ENCODE measurements at places on chromosomes 16 and 17.

- DNase-seq = no peak
Observed at GRCh38 chr17:76048025-76048605, 21.0 kb upstream of the EVPL start.

- no peak for DNase-seq
Observed at GRCh38 chr17:8345052-8345690, 5.5 kb downstream of the ODF4 start.

DNA sequence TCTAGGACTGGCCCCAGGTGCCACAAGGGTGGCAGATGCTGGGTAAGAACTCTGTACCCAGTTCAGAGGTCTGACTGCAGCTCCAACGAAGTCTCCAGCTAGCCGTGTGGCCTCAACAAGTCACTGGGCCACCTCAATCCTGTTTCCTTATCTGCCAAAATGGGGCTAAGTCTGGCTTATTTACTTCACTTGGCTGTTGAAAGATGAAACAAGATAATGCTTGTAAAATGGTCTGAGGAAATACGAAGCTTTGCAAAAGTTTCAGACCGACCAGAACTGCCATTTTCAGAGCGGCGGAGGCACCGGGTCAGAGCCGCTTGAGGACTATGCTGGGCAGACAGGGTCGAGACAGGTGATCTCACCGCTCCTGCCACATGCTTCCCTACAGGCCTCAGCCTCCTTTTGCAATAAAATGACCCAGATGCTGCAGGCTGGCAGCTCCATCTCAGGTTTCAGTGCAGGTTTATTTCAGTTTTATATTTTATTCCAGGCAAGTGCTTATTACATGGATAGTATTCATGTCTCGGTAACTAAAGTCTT lies 17.2 kb downstream of the MNT start:
- no peak for DNase-seq

DNA sequence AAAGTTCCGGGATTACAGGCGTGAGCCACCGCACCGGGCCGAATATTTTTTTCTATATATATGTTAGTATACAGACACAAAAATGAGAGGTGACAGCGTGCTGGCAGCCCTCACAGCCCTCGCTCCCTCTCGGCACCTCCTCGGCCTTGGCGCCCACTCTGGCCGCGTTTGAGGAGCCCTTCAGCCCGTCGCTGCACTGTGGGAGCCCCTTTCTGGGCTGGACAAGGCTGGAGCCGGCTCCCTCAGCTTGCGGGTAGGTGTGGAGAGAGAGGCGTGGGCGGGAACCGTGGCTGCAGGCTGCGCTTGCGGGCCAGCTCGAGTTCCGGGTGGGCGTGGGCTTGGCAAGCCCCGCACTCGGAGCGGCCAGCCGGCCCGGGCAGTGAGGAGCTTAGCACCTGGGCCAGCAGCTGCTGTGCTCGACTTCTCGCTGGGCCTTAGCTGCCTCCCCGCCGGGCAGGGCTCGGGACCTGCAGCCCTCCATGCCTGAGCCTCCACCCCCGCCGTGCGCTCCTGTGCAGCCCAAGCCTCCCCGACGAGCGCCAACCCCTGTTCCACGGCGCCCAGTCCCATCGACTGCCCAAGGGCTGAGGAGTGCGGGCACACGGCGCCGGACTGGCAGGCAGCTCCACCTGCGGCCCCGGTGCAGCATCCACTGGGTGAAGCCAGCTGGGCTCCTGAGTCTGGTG lies 1.9 kb upstream of the DPEP3 start:
- DNase-seq = no peak

- no peak for DNase-seq
Observed at GRCh38 chr17:6948562-6948961, 47.3 kb upstream of the ALOX12 start.

DNA sequence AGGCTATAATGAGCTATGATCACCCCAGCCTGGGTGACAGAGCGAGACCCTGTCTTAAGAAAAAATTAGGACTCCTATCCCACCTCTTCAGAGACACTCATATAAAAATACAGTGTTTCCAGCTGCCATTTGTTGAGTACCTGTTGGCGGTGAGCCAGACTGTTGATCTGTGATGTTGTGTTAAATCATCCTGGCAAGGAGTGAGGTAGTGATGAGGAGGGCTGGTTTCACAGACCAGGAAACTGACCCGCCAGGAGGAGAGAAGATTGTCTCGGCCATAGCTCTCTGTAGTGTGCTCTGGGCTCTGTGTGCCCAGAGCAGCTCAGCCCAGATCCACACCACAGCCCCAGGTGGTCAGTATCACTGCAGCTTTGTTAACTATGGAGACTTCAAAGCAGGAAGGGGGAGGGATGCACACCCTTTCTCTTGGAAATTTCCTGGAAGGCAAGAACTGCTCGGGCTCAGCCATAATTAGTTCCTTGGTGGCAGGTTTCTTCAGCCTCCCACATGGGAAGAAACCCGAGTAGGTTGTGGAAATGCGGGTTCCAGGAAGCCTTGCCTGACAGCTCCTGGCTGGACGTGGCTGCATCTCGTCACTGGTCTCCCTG lies 343.0 kb downstream of the SNX29 start:
- DNase-seq = no peak

All from globus pallidus (tissue), 1 donor.